ENCODE measurements at places on chromosomes 16 and 17.

GRCh38 chr16:68732741-68733399 is 4.2 kb upstream of the CDH1 start:
- no peak for DNase-seq

GRCh38 chr16:79769270-79769927 is 168.9 kb upstream of the MAF start:
- no peak for DNase-seq

DNA sequence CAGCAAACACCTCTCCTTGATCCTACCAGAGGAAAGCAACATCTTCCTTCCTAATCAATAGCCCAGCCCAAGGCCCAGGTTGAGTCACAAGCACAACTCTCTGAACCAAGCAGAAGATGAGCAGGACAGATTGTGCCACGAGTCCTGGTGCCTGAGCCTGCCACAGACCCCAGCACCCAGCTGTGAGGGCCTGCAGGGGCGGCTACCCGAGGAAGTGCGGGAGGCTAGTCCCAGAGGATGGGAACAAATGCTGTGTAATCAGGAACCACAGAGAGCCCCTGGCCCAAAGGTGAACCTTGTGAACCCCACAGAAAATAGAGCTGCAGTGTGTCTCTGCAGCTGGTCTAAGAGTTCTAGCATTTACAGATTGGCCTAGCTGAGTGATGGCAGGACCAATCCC is 126.8 kb upstream of the HSBP1 start:
- DNase-seq: no peak

DNA sequence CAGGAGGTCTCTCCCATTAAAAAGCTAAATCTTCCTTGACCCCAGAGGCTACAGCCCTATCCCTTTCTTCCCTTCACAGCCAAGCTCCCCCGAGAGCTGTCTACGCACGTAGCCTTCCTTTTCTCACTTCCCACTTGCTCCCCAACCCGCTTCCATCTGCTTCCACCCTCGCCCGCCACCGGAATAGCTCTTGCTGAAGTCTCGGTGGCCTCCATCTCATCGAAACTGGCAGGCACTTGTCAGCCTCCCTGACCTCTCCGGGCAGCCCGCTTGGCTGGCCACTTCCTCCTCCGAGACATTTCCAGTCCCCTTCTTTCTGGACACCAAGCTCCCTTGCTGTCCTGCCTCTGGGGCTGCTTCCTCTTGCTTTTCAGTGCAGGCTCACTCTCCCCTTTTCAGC is 10.7 kb upstream of the EPOP start:
- DNase-seq: peak; percentile 25

- DNase-seq: no peak
These were observed 107.0 kb downstream of the CYLD start for GRCh38 chr16:50848755-50849514.

- no peak for DNase-seq
These were observed 994 bp downstream of the PITPNA start for GRCh38 chr17:1561420-1562175.

DNA sequence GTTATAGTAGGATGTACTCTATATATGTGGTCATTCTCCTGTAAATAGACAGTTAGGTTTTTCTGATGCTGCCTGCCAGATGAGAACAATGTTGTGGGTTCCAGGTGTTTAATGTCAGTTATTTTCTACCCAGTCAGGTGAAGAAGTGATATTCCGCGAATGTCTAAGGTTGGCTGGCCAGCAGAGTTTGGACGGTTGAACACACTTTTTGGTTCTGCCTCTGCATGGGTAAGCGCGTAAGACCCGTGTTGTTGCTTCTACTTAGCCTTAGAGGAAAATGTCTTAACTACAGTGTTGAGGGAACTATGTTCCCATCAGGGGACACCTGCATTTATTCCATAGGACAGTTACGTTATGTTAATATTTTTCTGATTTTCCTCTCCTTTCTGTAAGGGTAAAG is 162.6 kb downstream of the MAP2K6 start:
- DNase-seq: no peak

DNA sequence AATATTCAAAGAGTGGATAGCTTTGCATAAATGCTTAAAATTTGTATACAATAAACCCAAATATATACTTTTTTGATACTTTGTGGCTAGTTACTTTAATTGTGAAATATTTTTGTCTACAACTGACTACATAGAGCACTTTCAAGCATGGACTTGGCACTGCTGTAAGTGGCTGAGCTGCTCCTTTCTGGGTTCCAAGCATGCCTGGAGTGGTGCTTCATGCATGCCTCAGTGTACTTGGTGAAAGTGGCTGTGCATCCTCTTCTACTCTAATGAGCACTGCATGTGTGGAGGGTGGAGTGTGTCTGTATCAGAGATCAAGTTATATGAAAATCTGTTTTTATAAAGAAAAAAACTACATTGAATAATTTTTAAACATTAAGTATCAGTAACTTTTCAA is 94.1 kb downstream of the OMG start:
- DNase-seq: no peak

DNA sequence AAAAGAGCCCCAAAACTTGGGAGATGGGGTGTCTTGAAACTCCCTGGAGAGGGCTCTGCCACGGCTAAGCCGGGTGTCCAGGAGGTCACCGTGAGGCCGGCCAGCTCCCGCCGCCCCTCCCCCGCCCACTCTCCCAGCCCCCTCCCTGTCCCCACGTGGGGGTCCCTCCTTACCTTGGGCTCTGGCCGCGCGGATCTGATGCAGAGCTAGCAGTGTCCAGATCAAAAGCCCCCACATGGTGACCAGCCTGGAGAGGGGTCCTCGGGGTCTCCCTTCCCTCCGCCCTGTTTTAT is 447 bp downstream of the SDK2 start:
- DNase-seq: no peak

DNA sequence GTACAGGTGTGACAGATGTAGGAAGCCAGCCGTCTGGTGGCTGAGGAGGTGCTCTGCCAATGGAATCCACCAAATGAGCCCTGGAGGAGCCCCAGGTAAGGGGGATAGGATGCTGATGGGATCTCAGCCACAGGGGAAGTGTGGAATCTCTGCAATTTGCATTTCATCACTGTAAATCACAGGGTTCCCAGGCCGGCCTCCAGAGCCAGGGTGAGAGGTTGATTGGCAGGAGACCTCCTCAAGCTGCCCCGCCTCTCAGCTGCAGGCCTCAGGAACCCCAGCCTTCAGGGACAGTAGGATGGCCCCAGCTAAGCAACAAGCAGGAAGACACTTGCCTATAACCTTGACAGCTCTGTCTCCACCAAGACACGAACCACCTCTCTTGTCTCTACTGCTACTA is 39.4 kb downstream of the RTN4RL1 start:
- no peak for DNase-seq

- DNase-seq: peak; percentile 55
These were observed 100.8 kb downstream of the ABCC12 start for GRCh38 chr16:48054881-48055601.

- peak; percentile 62 for DNase-seq
These were observed 24.1 kb downstream of the HMOX2 start for GRCh38 chr16:4500272-4500671.

DNA sequence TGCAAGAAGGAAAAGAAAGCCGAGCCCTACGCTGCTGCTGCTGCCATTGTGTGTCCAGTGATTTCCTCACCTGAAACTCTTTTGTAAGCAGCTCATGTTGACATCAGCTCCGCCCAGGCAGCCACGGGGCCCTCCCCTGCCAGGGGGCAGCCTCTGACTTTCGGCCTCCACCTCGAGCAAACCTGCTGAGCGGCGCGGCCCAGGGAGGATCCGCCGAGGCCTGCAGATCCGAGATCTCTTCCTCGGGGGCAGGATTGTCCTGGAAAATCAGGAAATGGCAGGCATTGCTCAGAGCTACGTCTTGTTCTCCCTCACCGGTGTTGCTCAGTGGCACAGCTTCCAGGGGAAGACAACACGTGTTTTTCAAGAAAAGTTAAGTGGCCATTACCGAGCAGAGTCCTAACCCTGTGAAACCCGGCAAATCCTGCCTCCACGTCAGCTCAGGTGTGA is 35.6 kb upstream of the ZNF750 start:
- DNase-seq: no peak

GRCh38 chr17:68601565-68602288 is 560 bp upstream of the FAM20A start:
- DNase-seq: no peak

- no peak for DNase-seq
These were observed 595.9 kb downstream of the WWOX start for GRCh38 chr16:78695391-78695790.

GRCh38 chr16:10584981-10585438 is 4.6 kb upstream of the EMP2 start:
- DNase-seq: no peak

DNA sequence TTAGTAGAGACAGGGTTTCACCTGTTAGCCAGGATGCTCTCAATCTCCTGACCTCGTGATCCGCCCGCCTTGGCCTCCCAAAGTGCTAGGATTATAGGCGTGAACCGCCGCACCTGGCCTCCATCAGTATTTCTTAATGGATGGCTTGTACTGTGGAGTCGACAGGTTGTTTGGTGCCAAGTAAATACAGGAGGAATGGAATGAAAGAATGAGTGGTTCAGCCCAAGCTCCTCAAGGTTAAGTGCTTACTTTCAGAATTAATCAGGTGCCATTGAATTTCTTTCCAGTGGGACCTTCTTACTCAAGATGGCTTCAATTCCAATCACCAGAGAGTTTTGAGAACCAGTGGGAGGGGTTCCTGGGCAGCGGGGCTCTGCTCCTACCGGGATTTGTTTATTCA is 25.0 kb downstream of the ALOX15 start:
- DNase-seq: no peak

- no peak for DNase-seq
These were observed 12.8 kb upstream of the ZNF23 start for GRCh38 chr16:71474864-71475263.

- DNase-seq: no peak
These were observed 21.5 kb upstream of the KRT19 start for GRCh38 chr17:41549596-41550039.

- no peak for DNase-seq
These were observed 48.8 kb downstream of the NDEL1 start for GRCh38 chr17:8484465-8484864.
